ENCODE measurements at places on chromosomes 1 and 21.

DNA sequence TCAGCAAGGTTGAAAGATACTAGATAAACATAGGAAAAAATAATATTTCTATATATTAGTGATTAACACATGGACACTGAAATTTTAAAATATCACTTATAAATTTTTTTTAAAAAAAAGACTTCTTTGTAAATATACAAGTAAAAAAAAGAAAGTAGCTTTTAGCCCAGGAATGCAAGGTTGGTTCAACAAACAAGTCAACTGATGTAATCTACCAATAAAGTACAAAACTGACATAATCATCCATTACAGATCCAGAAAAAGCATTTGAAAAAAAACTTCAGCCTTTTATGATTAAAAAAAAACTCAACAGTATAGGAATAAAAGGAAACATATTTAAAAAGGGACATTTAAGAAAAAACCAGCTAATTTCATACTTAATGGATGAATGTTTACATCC, 48.4 kb downstream of the TRMT1L start:
- no peak for DNase-seq

- no peak for DNase-seq
These were observed 2.4 kb downstream of the CLDN14 start for GRCh38 chr21:36477559-36477958.

DNA sequence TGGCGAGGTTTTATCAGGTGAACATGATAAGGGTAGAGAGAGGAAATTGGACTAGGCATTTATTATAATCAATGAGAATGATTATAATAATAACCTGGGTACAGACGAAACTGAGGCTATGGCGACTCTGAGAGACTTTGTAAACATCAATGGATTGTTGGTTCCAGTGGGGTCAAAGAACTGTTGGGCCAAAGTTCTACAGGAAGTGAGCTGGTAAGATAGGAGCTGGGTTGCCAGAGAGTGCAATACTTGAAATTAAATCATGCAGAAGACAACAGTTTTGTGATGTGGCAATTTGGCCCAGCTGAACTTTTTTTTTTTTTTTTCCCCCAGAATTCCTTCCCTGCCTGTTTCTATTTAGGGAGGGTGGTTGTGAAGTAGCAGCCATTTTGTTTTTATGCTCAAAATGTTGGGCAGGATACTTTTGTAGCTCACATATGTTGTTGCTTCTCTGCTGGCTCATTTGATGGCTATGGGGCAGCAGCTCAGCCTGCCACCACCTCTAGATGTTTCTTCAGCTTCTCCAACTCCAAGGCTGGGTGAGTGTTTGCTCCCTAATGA, 286.5 kb upstream of the B3GALT2 start:
- DNase-seq = no peak

GRCh38 chr1:150955280-150955679, 19.4 kb downstream of the CERS2 start:
- DNase-seq = no peak

DNA sequence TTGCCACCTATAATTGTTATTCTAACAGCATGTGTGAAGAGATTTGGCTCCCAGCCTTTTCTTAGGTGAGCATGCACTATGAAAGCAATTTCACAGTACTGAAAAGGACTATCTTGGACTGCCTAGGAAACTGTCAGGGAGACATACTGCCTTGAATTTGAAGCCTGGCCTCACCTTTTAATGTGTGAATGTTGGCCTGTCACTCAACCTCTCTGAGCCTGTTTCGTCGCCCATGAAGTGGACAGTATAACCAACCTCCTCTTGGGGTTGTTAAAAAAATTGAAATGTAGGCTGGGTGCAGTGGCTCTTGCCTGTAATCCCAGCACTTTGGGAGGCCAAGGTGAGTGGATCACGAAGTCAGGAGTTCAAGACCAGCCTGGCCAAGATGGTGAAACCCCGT, 20.4 kb upstream of the POU2F1 start:
- no peak for DNase-seq

DNA sequence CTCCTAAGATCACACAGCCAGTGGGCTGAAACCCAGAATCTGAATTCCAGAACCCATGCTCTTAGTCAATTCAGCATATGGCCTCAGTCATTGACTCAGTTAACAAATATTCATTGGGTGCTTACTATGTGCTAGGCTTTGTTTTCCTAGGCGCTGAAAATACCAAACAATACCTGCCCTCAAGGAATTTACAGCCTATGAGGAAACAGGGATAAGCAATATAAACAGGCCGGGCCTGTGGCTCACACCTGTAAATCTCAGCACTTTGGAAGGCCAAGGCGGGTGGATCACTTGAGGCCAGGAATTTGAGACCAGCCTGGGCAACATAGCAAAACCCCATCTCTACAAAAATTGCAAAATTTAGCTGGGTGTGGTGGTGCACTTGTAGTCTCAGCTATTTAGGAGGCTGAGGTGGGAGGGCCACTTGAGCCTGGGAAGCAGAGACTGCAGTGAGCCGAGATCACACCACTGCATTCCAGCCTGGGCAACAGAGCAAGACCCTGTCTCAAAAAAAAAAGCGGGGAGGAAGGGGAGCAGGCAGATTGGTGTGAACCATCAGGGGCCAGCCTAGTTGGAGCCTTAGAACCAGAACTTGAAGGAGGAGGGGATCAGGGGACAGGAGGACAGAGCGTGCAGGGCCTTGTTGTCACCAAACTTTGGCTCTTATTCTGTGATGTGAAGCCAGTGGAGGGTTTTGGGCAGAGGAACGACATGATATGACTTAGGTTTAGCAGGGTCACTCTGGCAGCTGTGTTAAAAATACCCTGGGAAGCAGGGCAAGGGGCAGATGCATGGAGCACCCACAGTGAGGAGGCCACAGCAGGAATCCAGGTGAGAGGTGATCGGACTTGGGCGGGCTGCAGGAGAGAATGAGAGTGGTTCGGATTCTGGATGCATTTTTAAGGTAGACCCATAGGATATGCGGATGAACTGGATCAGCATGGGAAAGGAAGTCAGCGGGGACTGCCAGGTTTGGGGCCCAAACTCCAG, 5.8 kb downstream of the TINAGL1 start:
- no peak for DNase-seq

DNA sequence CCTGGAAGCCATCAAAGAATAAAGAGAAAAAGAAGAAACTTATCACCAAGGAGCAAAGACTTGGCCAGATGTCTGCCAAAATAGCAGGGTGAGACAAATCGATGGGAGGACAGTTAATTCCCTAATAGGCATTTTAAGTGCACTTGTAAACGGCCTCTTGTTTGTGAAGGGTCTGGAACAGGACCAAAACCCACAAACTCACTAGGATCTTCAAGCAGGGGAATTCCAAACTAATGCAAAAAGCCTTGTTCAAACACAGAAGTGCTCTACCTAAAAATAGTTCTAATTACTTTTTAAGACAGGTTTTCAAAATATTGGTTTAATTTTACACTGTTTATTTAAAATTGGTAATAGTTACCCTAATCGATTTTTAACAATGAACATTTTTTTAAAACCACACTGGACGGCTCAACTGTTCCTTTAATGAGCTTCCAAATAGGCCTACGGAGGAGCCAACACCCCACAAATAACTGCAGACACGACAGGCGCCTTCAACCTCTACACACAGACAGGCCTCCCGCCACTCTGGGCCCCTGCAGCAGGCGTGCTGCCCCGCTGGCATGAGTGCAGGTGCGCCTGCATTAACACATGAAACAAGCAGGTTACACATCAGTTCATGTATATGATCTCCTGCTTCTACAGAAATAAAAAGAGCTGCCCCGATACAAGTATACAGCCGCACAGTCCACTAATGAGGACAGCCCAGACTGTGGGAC, 15.8 kb downstream of the UBE2G2 start:
- DNase-seq = no peak

DNA sequence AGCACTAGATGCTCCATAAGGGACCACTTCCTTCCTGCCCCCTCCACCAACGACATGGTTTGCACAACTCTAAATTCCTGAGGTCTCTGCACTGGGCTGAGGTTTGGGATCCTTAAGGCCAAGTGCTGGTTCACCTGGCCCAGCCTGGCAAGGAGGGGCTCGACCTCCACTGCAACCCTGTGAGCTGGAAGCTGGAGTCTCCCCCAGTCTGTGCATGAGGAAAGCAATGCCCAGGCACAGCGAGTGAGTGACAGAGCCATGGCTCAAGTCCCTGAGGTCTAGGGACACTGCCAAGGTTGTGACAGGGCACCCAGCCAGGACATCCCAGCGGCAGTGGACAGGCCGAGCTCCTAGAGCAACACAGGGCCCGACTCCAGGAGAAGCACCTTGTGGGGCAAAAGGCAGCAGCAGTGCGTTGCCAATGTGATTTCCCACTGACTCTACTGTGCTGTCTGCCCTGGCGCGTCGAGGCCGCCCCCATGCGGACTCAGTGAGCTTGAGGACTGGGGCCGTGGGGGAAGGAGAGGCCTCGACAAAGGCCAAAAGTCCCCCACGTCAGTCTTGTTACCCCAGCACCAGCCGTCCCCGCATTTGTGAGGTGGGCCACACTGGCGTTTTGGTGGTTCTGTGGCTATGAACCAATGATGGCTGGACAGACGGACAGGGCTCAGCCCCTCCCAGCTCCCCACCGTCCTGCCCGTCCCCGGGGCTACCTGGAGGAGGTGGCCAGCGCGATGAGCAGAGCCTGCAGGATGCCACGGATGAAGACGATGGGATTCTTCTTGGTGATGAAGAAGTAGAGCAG, 30.0 kb downstream of the PODN start:
- DNase-seq = peak; percentile 16

- no peak for DNase-seq
These were observed 59.8 kb downstream of the TOR1AIP2 start for GRCh38 chr1:179817789-179818188.

GRCh38 chr1:20719871-20720620, 2.2 kb upstream of the KIF17 start:
- DNase-seq = no peak

DNA sequence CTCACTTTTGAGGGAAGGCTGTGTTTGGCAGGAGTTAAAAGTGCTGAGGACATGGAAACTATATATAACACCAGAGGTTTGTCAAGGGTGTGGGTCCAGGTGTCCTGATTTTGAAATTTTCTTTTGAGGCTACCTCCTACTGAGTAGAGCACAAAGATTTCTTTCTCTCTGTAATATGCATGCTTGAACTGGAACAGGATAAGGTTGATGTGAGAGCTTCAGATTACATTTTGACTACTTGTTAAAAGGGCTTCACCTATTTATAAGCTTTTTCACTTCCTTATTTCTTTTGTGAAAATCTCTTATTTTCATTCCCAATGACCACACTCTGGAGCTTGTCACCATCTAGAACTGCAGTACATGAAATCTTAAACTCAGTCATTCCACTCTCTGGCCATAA, 59.8 kb upstream of the PLA2G4A start:
- no peak for DNase-seq

DNA sequence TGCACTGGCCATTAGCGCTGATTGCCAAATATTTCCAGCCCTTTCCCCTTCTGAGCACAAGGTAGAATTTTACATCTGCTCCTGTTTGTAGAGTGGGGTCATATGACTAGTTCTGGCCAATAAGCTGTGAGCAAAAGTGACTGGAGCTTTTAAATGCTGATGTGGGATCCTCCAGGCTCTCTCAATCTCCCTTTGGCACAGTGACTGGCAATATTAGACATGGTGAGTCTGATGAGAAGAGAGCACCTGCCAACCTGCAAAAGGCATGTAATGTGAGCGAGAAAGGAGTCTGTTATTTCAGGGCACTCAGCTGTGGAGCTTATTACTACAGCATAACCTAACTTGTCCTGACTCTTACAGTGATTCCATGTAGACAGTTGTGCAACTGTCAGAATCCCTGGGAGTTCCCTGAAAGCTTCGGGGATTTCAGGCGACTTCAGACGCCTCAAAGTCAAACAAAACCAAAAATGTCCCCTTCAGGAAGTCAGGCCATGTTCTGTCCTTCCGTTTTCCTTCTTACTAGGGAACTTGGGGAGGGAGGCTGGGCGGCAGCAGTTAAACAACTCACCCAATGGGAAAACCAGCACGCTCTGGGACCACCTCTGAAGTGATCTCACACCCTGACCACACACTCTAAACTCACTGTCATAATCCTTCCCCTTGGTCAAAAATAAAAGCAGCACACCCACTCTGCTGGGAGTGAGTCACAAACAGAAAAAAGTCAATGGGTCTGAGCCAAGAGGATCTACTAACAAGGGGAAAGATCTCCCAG, 3.6 kb upstream of the RASSF5 start:
- no peak for DNase-seq

GRCh38 chr1:52523376-52523775, 29.5 kb downstream of the TUT4 start:
- no peak for DNase-seq

DNA sequence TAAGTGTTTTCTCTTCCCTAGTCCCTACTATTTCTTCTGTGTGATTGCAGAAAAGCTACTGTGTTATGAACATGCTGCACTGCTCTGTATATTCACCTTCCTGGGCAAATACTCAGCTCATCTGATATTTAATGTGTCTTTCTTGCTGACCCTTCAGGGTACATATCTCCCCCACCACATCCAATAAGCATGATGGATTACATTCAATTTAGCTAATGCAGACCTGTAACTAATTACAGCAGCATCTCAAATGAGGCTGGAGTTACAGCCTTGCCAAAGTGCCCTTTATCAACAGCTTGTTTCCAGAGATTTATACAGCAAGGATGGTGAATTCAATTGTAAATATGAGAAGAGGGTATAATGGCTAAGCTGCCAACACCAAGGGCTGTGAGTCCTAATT, 144.0 kb downstream of the KCNH1 start:
- no peak for DNase-seq

GRCh38 chr1:247409869-247410544, 6.0 kb upstream of the NLRP3 start:
- no peak for DNase-seq

GRCh38 chr1:169368406-169368769, 393 bp downstream of the BLZF1 start:
- no peak for DNase-seq

DNA sequence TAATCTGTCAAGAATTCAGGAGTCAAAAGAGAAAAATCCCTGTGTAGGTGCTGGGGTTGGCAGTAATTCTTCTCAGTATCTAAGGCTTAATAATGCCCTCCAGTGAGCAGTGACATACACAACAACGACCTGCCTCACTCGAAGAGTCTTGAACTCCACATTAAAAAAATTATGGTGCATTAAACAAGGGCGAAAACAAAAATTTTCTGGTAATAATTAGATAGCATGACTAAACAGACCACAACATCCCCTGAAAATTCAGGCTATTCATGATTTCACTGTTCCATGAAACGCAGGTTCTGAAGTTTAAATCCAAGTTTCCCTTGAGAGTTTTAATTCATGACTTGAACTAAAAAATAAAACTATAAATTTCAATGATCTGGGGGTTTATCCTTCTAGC, 5.1 kb downstream of the SRSF4 start:
- DNase-seq = no peak

- no peak for DNase-seq
These were observed 135.9 kb downstream of the HHAT start for GRCh38 chr1:210464519-210465039.

DNA sequence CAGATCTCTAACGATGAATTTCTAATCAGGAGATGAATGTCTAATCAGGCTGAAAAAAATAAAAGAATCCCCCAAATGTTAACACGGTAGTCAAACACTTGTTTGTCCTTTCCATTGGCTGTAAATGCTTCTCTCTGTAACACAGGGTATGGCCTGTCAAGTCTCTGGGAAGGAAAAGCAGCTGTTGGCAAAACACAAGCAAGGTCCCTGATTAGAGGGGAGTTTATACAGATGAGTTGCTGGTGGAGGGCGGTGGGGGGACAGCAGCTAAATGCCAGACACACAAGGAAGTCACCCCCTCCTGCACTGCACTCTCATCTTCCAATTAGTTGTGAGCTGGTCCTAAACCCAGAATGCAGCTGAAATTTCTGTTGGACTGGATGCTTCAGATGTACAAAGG, 51.0 kb downstream of the PGBD5 start:
- no peak for DNase-seq

Measured in substantia nigra (tissue), 51 donors.